Bone marrow (tissue), 2 donors: ENCODE measurements at places on chromosomes 3 and 15.

DNA sequence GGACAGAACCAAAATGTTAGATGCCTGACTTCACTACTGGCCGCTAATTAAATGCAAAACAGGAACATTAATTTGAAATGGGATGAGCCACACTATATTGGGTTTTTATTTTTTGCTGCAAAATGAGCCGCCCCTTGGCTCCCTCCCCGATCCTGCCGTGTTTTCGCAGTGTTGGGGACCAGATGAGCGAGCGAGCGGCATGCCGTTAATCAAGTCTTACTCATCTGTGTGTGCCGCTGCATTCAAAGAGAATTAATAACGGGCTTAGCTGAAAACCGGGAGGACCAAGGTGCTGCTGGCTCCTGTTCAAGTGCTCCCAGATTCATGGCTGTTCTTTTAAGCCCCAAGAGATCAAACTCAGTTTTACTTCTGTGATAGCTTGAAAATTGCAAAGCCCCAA lies 20.0 kb downstream of the TAFA4 start:
- no peak for DNase-seq

GRCh38 chr15:48182749-48183148 lies 4.7 kb upstream of the MYEF2 start:
- no peak for DNase-seq

- no peak for DNase-seq
Measured at GRCh38 chr15:47516558-47516957, 200.7 kb upstream of the SEMA6D start.

- no peak for DNase-seq
Measured at GRCh38 chr15:57440799-57441198, 64.5 kb downstream of the CGNL1 start.

DNA sequence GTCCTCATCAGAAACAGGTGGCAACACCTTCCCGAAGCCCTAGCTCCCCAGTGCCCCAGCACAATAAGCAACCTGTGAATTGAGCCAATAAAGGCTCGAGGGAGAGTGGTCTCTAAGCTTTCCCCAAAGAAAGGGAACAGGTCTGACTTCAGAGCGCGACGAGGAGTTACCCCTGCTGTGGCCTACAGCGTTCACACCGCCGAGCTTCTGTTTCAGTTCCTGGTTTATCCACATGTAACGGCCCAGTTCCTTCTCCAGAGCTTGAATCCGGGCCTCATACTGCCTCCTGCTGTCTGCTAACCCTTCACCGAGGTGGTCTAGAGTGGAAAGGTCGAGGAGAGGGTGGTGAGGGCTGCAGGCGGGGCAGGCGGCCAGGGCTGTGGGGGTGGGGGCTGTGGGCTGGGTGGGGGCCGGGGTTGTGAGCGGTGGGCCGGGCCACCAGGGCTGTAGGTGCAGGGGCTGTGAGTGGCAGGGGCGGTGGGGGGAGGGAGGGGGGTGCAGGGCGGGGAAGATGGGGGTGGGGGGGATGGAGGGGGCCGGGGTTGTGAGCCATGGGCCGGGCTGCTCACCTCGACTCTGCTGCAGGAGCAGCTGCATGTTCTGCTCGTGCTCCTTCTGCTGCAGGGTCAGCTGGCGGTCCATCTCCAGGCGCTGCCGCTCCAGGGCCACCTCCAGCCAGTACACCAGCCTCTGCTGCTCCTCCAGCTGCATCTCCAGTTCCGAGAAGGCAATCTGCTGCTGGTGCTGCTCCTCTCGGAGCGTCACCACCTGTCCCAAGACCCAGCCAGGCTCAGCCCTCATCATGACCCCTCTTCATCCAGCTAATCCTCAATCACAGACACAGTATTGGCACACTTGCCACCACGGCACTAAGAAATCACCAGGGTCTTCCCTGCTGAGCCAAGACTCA lies 26.2 kb downstream of the KIF7 start:
- no peak for DNase-seq

DNA sequence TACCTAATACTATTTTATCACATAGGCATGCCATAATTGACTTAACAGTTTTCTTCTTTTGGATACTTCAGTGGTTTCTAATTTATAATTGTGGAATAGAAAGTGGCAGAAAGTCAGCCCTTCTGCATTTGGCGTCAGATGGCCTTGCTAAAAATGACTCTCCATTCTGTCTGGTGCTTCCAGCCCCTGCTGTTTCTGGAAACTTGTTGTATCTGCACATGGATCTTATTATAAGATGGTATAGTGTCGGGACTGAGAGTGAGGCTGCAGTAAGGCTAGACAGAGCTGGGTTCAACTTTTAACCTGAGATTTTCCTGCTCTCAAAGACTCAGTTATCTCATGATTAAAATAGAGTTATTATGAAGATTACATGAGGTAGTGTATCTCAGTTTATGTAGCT lies 74.8 kb upstream of the WDR72 start:
- no peak for DNase-seq

- no peak for DNase-seq
Measured at GRCh38 chr3:110614186-110614585, 457.4 kb upstream of the NECTIN3 start.

GRCh38 chr15:83565138-83565537 lies 88.8 kb upstream of the ADAMTSL3 start:
- DNase-seq: no peak

- DNase-seq: no peak
Measured at GRCh38 chr3:26350853-26351252, 271.7 kb upstream of the LRRC3B start.

GRCh38 chr3:66267031-66267430 lies 46.2 kb downstream of the SLC25A26 start:
- DNase-seq: no peak

- no peak for DNase-seq
Measured at GRCh38 chr3:31514570-31514969, 18.2 kb upstream of the STT3B start.

DNA sequence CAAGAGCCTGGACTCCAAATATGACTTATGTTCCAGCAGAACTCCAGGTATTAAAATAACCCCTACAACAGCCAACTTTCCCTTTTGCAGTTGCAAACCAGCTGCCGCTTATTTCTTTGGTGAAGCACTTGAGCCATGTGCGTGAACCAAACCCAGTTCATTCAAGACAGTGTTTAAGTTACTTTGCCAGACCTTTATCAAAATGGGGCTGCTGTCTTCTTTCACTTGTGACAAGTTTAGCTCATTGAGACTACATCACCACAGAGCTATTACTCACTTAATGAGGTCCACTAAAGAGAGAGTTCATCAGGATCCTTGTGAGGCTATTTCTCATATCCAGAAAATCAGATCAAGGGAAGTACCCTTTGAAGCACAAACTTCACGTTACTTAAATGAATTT lies 2.4 kb upstream of the XRN1 start:
- no peak for DNase-seq

DNA sequence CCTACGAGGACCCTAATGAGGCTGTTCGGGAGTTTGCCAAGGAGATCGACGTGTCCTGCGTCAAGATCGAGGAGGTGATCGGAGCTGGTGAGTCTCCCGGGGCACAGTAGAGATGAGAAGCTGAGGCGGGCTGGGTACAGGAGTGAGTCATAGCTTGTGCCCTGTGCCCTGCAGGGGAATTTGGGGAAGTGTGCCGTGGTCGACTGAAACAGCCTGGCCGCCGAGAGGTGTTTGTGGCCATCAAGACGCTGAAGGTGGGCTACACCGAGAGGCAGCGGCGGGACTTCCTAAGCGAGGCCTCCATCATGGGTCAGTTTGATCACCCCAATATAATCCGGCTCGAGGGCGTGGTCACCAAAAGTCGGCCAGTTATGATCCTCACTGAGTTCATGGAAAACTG lies 17.9 kb downstream of the EPHB3 start:
- peak; percentile 17 for DNase-seq

GRCh38 chr3:64222501-64223111 lies 2.7 kb downstream of the PRICKLE2 start:
- no peak for DNase-seq

GRCh38 chr3:119557877-119558269 lies 1.5 kb downstream of the CD80 start:
- DNase-seq: no peak

DNA sequence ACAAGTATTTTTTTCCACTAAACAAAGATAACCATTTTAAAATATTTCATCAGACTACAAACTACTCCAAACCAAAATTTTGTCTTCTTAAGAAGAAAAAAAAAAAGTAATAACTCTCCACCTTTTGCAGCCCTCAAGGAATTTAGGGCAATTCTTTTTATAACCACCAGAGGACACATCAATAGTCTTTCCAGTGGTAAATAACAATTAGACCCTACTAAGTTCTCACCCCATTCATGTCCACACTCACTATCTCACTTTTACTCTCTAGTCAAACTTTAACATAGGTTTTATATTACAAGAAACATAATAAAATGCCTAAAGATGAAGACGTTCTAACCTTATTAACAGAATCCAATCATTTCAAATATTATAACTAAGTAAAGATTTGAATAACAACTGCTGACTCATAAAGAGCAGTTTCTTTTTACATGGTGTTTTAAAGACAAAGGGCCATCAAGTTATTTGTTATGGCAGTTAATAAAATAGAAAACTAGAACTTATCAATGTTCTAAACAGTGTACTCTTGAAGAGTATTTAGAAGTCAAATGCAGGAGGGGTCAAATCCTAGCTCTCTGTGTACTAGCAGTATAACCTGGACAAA lies 33.0 kb downstream of the CCDC39 start:
- no peak for DNase-seq

DNA sequence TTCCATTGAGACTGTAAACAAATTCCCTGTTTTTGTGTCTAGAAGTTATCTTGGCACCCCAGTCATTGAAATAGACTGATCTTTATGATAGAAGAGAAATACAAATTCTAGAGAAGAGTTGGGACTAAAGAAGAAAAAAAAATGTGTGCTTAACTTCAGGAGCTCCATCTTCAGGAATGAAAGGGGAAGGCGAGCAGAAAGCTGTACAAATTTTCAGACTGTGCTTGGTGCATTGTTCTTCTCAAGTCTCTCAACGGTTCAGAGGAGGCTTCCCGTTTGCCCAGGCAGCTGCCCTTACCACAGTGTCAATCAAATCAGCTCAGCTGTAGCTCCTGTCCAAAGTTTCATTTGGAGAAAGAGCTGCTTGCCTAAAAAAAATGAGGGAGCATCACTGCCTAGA lies 41.7 kb downstream of the OXSM start:
- peak; percentile 71 for DNase-seq

DNA sequence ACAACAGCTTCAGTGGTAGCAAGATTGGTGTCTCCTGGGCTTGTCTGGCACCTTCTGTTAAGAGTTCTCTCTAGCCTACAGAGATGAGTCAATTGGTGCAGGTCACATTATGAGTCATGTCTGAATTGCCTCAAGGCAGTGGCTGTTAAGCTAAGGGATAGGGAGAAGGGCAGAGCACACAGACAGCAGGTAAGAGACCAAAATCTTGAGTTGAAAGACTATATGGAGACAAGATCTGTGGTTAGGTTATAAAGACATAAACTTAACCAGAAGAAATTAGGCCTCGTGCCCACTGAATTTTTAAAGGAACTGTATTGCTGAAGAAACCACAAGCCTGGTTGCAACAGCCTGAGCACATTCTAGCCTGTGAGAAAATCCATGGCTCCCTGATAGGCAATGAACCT lies 19.2 kb upstream of the KPNA1 start:
- DNase-seq: no peak

DNA sequence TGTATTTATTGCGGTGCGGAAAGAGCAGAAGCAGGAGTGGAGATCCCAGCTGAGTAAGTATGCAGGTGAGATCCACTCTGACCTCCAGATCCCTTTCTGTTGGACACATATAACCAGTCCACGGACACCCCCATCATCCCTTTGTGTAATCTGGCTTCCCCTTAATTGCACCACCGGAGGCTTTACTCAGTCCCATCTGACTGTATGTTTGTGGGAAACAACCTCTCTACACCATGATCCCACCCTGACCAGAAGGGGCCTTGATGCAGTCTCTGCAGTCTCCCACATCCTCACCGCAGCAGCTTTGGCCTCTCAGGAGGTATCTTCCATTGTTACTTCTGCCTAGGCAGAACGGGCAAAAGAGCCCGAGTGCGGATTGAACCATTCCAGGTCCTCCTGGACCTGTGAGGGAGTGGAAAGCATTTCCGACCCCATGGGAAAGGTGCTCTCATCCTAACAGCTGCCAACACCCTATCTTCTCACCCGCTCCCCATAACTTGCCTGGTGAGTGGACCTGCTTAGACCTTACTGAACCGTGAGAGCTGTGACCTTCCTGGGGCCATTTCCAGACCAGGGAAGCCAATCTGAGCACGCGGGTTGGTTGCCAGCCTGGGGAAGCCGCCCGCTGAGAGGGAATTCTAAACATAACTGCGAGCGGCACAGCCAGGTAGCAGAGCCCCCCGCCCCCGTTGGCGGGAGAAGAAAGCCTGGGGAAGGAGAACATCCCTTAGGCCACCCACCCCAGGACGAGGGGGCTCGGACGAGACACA lies 1.1 kb downstream of the SLCO2A1 start:
- no peak for DNase-seq

- DNase-seq: no peak
Measured at GRCh38 chr3:188826574-188826973, 345.2 kb upstream of the TPRG1 start.

DNA sequence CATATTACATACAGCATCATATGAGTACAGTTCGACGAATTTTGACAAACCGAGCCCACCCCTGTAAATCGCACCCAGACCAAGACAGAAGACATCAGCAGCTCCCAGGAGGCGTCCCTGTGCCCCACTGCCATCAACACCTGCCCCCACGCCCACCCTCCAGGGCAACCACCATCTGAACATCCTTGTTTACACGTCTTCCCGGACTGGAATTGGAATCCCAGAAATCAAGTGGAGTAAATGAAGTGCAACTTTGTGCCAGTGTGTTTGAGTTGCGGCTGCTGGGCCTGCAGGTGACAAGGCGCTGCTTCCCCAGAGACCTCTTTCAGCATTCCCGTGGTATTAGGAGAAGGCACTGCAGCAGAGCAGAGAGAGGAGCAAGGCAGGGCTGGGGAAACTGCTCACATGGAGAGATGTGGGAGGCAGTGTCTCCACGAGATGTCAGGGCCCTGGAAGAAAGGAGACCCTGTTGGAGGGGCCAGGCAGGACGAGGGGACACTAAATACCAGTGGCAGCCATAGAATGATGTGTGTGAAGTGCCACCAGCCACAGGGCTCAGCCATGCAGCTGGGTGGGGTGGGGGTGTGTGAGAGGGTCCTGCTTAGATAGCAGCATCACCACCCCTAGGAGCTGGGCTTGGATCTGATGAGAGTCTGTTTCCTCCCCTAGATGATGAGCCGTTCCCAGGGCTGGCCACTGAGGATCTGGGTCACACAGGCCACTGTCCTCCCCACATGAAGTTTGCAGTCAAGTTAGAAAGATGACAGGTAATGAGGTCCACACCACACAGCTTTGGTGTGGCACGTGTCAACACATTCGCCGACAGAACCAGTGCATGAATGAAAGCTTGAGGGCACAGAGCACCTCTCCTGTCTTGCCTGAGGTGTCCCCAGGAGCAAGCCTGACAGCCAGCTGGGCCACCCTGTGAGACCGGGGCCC lies 33.4 kb upstream of the PCSK6 start:
- no peak for DNase-seq
